Activated CD4-positive, alpha-beta T cell treated with anti-CD3 and anti-CD28 coated beads, Interleukin-2, amount 10 ng/mL, durations not matched to agents 7 days and 5 days (primary cell): ENCODE measurements at places on chromosomes 2 and 18. TPM values are rescaled to one million over a fixed set of nuclear protein-coding genes. Genes with fewer than 3 reads are reported as not detected.

The GALNT14 gene
- not detected for total RNA-seq

DNA sequence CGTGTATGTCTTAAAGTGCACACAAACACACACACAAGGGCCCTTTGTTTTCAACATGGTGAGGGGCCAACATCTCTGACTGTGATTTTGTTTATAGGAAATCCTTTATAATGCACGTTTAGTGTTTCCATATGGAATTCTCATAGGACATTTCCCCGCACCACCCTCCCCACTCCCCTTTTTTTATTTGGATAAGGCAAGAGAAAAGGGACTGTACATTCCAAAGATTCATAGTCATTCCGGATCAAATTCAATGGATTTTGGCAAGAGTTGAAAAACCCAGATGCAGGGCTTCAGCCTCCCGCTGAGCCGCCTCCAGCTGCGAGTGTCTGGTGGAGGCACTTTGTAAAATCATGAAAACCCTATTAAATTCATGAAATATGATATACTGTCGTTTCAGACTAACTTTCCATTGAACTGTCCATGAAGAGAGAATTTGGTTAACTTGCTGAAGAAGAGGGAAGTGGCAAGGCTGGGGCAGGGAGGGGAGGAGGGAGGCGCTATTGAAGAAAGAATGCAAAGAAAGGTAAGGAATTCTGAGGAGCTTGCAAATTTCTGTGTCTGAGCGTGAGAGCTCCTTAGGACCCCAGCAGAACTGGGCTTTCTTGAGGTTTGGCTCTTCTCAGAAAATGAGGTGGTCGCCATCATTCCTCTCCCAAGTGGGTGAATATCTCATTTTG lies 25.8 kb upstream of the SLC14A2 start:
- no peak overlapping the region for H3K4me3 ChIP-seq
- no peaks in the 10 kb centered on the region for H3K4me1 ChIP-seq
- H3K36me3 ChIP-seq, result no peaks in the 10 kb centered on the region
- H3K27me3 ChIP-seq, result no peaks in the 10 kb centered on the region
- DNase-seq, result no peak
- H3K27ac ChIP-seq, result no peak overlapping the region

DNA sequence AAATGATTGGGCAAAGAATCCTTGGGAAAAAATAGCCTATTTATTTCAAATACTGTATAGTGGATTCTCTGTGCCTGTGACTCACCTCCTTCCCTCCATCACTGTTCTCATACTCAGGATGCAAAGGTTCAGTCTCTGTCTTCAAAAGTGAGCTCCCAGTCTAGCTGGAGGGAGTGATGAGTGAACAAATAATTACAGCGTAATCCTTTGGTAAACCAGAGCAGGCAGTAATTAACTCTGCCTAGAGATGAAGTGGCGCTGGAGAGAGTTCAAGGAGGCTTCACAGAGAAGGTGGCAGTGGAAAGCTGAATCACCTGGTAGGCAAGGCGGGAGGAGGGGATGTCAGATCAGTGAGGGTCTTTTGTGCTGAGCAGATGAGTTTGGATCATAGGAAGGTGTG lies 6.5 kb downstream of the DGUOK start:
- H3K4me3 ChIP-seq, result no peak overlapping the region
- H3K27ac ChIP-seq, result no peak overlapping the region
- peaks cover 71% of the 10 kb centered on the region for H3K4me1 ChIP-seq
- no peaks in the 10 kb centered on the region for H3K27me3 ChIP-seq
- peaks cover 70% of the 10 kb centered on the region for H3K36me3 ChIP-seq
- DNase-seq, result no peak

GRCh38 chr2:66566726-66567399 lies 131.9 kb downstream of the MEIS1 start:
- H3K4me3 ChIP-seq, result no peak overlapping the region
- no peaks in the 10 kb centered on the region for H3K36me3 ChIP-seq
- DNase-seq, result no peak
- H3K4me1 ChIP-seq, result no peaks in the 10 kb centered on the region
- no peaks in the 10 kb centered on the region for H3K27me3 ChIP-seq
- no peak overlapping the region for H3K27ac ChIP-seq

DNA sequence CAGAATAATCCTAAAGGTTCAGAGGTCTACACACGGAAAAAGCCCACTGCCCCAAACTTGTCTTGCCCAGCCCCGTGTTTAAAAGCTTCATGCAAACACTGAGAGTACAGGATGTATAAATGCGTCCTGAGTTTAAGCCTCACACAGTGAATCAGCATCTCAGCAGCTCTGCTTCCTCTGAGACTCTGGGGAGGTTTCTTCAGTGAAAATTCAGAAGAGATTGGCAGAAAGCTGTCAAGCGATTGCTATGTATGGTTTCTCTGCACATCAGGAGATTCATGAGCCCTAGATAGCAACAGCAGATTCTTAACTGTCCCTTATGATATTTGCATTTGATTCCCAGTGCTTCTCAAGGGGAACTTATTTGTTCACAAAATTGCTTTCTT lies 27.1 kb downstream of the CRACDL start:
- H3K27ac ChIP-seq, result no peak overlapping the region
- peaks cover 30% of the 10 kb centered on the region for H3K27me3 ChIP-seq
- no peak overlapping the region for H3K4me3 ChIP-seq
- H3K36me3 ChIP-seq, result no peaks in the 10 kb centered on the region
- peaks cover 32% of the 10 kb centered on the region for H3K4me1 ChIP-seq
- no peak for DNase-seq

- H3K4me1 ChIP-seq, result no peaks in the 10 kb centered on the region
- H3K36me3 ChIP-seq, result no peaks in the 10 kb centered on the region
- no peaks in the 10 kb centered on the region for H3K27me3 ChIP-seq
- H3K4me3 ChIP-seq, result no peak overlapping the region
- no peak overlapping the region for H3K27ac ChIP-seq
Observed at GRCh38 chr2:217077831-217078407, 218.1 kb upstream of the TNP1 start.
